ENCODE measurements at places on chromosomes 6 and 20.

- no peak for DNase-seq
Measured at GRCh38 chr6:42368181-42368580, 83.5 kb downstream of the TRERF1 start.

- no peak for DNase-seq
Measured at GRCh38 chr6:142318714-142319113, 16.9 kb downstream of the ADGRG6 start.

- no peak for DNase-seq
Measured at GRCh38 chr6:89033461-89033860, 47.1 kb upstream of the PNRC1 start.

DNA sequence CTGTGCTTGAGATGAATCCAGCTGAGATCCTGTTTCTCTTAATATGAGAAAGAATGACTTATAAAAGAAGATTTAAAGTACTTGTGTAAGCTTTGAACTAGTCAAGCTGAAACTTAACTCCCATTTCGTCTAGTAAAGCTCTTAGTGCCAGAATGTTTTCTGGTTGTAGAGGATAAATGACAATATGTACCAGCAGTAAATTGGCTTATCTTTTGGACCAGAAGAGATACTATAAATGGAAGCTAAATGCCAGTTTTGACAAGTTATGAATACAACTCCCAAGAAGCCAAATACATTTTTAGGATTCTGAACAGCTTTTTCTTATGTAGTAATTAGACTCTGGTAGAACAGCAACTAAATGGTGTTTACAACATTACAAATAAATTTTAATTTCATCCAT lies 608.7 kb downstream of the EYS start:
- no peak for DNase-seq

DNA sequence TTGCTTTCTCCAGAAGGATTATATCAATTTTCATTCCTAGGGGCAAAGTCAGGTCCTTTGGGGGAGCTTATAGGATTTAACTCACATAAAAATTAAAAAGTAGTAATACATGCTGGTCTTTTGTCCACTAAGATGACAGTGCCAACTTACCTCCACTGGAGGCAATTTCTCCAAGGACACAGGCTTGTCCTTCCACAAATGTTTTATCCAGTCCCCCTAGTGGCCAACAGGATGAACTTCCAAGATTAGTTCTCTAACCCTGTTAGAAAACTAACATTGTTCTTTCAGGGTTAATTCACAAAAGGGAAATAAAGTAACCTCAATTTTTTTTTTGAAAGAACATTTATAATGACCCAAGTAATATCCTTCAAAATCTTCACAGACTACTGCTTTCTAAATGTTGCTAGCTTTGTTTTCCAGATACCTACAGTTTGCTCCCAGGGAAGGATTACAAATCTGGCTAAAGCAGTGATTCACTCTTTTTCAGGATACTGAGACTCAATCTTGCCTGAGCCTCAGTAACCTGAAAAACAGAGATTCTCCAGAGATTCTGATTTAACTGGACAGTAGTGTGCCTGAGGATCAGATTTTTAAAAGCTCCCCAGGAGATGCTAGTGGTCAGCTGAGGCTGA lies 31.7 kb upstream of the UBR2 start:
- peak; percentile 66 for DNase-seq

GRCh38 chr20:35499271-35499670 lies 30.2 kb downstream of the C20orf173 start:
- DNase-seq, result no peak

DNA sequence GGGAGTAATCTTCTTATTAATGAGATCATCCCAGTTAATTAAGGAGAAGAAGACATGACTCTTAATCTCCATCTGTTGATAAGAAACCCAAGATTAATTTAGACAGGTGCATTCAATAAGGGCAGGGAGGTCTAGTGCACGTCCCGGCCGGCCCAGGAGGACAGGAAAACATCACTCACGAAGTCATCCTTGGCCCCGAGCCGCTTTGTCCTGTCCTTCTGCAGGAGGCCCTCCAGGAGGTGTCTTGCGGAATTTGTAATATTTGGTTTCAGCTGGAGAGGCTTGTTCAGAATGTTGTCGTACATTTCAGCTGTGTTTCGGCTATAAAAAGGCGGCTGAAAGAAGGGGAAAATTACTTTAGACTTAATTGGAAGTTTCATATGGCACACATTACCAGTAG lies 118.4 kb upstream of the SLC2A12 start:
- no peak for DNase-seq

- peak; percentile 41 for DNase-seq
Measured at GRCh38 chr6:106461084-106461483, 100.6 kb downstream of the CRYBG1 start.

GRCh38 chr6:169513478-169514193 lies 188.2 kb downstream of the WDR27 start:
- no peak for DNase-seq

- DNase-seq, result no peak
Measured at GRCh38 chr20:38877483-38877882, 48.7 kb upstream of the FAM83D start.

DNA sequence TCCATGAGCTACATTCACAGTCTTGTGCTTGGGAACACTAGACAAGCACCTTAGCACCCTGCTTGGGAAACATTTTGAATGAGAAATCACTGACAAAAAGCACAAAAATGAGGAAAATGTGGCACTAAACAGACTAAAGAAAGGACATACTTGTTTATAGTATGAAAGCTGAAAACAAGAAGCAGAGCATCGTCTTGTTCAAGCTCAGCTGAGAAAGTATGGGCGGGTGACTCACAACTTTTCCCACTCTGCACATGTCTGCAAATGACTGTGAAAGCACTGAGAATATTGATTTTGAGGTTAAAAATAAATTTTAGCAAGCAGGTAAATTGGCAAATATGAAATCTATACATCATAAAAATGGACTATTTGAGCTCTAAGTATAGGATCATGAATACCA lies 725.3 kb downstream of the COL12A1 start:
- DNase-seq, result no peak

GRCh38 chr6:52511572-52512151 lies 65.2 kb downstream of the TRAM2 start:
- no peak for DNase-seq

Data from COR-L47 (cell line).